ENCODE measurements at places on chromosomes 13 and 19.
A peak's percentile ranks its signal among the peaks of the same experiment; 100 is the strongest.

DNA sequence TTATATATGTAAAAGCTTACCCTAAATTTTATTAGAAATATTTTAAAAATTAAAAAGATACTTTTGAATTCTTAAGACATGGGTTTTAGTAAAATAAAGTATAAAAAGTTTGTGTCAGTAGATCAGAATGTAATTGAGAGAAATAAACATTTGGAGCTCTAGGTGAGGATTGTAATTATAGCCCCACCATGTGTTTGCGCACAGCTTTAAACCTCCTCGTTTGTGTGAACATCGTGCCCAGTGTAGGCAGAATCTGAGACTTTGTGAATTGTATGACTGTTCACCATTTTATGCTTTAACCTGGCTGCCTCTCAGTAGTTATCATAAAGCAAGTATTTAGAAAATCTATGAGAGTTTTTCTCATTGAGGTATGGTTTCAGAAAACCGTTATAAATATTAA lies 29.1 kb downstream of the CUL4A start:
- DNase-seq: no peak

- DNase-seq: no peak
Observed at GRCh38 chr19:3880471-3881271, at the start of gene ATCAY. TSS of gene ATCAY (plus strand) at chr19:3880685. CDS start at chr19:3885768, 5,083 bp downstream.

- DNase-seq: peak; percentile 96
Observed at GRCh38 chr19:1252821-1253513, 4.6 kb downstream of the MIDN start.

DNA sequence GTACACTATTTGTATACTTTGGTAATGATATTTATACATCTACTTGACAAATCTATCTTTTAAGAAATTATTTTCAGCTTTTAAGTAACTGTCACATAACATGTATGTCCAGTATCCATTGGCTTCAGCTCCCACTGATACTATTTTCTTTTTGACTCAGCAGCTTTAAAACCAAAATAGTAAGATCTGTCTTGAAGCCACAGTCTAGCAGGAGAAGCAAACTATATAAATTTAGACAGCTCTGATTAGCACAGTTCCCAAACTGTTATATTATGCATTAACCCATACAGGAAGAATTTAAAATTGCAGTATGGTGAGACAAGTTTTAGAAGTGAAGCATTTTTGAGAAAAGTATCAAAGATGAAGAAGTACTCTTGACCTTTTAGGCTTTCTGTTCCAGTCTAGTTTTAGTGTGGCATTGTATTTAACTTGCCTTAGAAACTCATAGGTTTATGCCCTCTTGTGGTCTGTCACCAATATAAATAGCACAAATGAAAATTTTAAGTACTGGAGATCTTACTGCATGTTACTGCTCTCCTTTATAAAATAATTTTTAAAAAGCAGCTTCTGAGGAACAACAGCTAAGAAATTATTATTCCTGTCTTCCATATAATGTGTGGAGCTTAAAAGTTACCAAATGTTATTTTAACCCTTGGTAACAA lies 24.7 kb downstream of the URI1 start:
- DNase-seq: peak; percentile 27

- no peak for DNase-seq
Observed at GRCh38 chr19:722553-723101, 13.9 kb downstream of the PALM start.

- no peak for DNase-seq
Observed at GRCh38 chr13:33277037-33277740, 8.4 kb downstream of the STARD13 start.
